ENCODE measurements at places on chromosomes 3 and 15.

DNA sequence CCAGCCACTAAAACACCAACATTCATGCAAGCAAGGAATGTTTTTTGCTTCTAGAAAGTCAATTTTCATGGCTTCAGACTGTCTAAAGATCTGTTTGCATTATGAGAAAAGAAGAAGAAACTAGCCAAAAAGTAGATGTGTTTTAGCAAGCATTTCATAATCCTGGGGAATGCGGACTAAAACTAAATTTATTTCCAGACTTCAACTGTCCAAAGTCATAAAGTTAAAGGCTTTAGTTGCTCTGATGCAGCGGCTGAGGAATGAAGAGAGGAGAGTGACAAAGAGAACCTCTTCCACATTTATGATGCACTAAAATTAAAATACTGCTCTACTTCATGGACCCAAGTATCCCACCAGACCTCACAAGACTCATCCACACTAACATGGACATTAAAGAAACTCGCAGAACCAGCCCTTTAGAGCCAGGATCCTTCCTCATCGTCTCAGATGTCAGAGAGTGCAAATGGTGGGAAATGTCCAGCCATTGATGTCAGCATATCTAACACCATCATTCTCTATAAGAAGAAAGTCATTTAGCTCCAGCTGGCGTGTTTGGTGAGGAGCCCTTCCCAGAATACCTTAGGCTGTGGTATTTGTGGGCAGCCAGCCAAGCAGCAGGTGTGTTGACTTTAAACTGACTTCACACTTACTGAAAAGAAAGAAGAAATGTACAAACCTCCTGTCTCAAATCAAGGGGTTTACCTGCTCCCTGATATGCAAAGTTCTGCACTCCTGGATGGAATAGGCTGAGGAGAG is 17.4 kb downstream of the FYCO1 start:
- no peak for DNase-seq

DNA sequence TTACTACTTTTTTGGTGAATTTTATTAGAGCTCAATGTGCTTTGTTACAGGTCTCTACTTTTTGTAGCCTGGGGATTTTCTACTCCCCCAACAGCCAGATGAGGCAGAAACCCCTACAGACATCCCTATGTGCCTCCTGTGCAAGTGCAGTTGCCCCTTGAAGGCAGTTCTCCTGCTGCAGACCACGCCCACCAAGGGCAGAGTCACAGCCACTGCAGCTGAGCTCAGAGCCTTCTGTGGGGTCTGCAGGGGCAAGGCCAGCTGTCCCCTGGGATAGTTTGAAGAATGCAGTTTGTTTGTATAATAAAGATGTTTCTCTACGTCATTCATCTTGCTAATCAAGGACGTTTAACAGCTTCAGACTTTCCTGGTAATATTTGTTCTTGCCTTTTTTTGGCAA is 76.8 kb downstream of the NPAP1 start:
- no peak for DNase-seq

GRCh38 chr3:53269888-53270880 is 14.4 kb upstream of the TKT start:
- DNase-seq: peak; percentile 95

- no peak for DNase-seq
Measured at GRCh38 chr3:158520433-158520832, 50.6 kb upstream of the MLF1 start.

DNA sequence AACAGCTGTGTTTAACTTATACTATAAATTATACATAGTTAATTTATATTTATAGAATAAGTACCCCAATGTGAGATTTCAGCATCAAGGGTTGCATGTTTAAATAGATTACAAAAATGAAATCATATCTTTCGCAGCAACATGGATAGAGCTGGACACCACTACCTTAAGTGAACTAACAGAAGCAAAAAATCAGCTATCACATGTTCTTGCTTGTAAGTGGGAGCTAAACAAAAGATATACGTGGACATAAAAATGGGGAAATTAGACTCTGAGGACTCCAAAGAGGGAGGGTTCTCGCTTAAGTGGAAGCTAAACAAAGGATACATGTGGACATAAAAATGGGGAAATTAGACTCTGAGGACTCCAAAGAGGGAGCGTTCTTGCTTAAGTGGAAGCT is 626.5 kb upstream of the DPPA4 start:
- DNase-seq: no peak

- DNase-seq: no peak
Measured at GRCh38 chr3:20222274-20222673, 36.3 kb upstream of the SGO1 start.

- DNase-seq: no peak
Measured at GRCh38 chr3:192794216-192794615, 66.9 kb upstream of the FGF12 start.

Measured in CMK (cell line).